T1000 (cell line): ENCODE measurements at places on chromosomes 3 and 15.

GRCh38 chr3:61734749-61735686, 173.6 kb downstream of the PTPRG start:
- DNase-seq = no peak

DNA sequence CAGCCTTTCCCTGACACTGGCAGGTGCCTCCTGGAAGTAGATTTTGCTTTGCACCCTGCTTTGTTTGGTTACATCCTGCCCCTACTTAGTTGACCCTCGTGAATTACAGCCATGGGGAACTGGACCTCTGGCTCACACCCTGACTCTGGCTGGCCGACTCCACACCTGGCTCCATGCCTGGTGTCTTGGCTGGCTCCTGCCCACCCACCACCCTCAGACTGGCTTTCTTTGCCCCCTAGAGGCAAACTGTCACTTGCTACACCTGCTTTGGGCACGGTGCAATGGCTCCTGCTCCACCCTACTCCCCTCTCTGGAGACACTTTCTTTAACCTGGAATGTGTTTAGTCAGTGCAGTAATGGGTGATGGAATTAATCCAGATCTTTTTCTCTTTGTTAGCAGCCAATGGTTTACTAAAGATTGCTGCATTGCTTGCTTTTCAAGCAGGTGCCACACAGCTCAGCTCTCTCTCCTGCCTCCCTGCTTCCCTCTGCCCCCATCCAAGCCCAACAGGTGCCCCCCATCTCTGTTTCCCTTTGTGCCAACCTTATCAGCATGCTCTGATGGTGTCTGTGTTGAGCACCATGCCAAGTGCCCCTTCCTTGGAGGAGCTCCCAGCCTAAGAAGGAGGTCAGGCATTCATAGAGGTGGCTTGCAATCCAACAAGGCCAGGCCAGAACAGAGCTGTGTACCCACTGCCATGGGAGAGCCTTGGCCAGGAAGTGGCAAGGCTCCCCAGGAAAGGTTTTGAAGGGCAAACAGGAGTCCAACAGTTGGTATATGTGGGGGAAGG, 38.4 kb downstream of the RASGRF1 start:
- no peak for DNase-seq

- DNase-seq = no peak
These were observed 4.0 kb downstream of the FBXL22 start for GRCh38 chr15:63601026-63601703.

DNA sequence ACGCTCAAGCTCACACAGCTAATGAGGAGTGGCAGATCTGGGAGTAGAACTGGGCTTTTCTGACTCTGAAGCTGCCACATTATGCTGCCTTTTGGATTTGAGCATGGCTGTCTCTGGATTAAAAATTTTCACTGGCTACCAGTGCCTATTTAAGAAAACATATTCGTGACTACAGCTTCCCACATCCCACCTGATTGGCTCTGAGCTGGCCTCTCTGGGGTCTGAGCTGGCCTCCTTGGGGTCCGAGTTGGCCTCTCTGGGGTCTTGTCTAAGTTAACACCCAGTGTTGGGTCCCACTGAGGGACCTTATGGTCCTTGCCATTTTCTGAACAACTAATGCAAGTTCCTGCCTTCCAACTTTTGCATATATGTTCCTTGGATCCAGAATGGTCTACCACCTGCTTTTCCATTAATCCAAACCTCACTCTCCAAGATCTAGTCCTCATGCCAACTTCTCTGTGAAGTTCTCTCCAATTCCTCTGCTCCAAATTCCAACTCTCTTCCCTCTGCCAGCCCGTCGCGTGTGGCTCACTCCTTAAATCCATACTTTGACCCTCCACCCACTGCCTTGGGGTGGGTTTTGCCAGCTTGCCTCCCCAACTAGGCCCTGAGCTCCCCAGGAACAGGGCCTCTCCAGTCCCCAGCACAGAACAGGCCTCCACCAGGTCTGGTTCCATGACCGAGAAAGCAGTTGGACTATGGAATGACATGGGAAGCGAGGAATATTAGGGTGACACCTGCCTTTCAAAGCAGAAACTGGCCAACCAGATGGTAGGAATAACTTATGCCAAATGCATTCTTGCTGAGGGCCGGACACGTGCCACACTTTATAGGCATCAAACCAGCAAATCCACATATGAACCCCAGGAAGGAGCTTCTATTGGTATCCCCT, 42.5 kb downstream of the ATP2B2 start:
- no peak for DNase-seq

DNA sequence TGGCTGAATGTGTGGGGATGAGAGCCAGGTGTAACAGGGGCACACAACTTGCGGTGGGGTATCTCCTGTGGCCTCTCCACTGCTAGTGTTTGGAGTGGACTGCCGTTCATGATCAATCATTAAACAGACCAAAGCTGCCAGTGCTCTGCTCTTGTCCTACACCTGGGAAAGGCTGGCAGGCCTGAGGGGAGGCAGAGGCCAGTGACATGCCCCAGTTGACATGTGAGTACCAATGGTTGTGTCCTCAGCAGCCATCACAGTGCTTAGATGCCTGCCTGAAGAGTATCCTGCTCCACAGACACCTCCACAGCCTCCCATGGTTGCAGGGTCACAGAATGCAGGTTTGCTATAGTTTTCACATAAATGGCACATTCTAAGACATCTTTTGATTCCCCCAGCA, 348.4 kb downstream of the EPHB1 start:
- no peak for DNase-seq
